ENCODE measurements at places on chromosomes 16 and 17. TPM values are rescaled to one million over a fixed set of nuclear protein-coding genes. Genes with fewer than 3 reads are reported as not detected.

Gene SMIM5
- not detected for total RNA-seq

Gene GLIS2
- 3.1 TPM for total RNA-seq

Gene ASGR2
- total RNA-seq: not detected

Gene GAS7
- 4.9 TPM for total RNA-seq

Gene KRT13
- total RNA-seq: 0.17 TPM

Gene NOD2
- total RNA-seq: not detected

Gene PERCC1
- total RNA-seq: not detected

Gene PRRT2
- total RNA-seq: 4.4 TPM

Gene SMARCD2
- 101 TPM for total RNA-seq
